ENCODE measurements at places on chromosomes 4 and X.

GRCh38 chrX:48278958-48279357, 23.8 kb downstream of the SSX1 start:
- DNase-seq: no peak

DNA sequence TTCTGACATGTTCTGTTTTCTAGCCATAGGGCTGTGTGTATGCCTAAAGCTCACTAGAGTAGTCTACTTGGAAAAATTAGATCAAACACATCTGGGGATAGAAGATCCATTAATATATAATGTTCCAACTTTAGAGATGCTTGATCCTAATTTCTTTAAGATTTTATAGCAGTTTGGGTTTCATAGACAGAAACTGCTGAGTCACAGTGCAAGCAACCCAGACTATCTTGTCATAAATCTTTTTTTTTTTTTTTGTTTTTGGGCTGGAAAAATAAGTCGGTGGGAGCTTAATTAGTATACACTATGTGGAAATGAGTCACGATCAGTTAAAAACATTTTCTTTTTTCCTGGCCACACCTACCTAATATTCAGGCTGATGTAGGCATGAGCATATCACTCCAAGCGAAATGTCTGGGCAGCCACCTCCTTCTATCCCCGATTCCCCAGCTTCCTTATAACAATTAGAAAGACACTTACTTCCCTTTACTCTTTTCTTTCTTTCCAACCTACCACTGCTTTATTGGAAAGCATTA, 58.2 kb upstream of the CASK start:
- no peak for DNase-seq

DNA sequence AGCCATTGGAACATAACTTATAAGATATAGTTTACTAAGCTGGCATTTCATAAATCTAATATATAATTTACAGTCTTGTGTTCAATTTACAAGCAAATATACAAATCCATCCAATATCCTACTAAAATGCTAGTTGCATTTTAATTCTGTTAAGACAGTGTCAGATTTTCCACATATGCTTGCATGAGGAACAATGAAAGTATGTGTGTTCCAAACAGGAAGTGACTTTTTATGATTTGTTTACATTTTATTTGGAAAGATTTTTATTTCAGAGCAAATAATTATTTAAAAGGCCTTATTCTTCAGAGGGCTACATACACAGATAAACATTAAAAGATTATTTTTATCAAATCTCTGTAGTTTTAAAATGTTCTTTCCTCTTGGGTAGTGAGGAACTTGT, 130.1 kb downstream of the KLHL34 start:
- no peak for DNase-seq

DNA sequence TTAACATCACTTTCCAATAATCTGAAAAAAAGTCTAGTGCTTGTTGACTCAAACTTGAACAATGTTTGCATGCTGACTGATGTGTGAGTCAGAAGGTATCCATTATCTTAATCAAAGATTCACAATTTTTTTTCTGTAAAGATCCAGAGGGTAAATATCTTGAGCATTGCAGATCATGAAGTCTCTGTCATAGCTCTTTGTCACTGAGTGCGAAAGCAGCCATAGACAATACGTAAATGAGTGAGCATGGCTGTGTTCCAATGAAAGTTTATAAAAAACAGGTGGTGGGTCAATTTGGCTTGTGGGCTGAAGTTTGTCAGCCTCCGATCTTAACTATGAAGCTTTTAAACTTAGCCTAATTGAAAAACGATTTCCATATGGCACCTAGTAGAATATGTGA, 37.7 kb downstream of the NHS start:
- peak; percentile 9 for DNase-seq

DNA sequence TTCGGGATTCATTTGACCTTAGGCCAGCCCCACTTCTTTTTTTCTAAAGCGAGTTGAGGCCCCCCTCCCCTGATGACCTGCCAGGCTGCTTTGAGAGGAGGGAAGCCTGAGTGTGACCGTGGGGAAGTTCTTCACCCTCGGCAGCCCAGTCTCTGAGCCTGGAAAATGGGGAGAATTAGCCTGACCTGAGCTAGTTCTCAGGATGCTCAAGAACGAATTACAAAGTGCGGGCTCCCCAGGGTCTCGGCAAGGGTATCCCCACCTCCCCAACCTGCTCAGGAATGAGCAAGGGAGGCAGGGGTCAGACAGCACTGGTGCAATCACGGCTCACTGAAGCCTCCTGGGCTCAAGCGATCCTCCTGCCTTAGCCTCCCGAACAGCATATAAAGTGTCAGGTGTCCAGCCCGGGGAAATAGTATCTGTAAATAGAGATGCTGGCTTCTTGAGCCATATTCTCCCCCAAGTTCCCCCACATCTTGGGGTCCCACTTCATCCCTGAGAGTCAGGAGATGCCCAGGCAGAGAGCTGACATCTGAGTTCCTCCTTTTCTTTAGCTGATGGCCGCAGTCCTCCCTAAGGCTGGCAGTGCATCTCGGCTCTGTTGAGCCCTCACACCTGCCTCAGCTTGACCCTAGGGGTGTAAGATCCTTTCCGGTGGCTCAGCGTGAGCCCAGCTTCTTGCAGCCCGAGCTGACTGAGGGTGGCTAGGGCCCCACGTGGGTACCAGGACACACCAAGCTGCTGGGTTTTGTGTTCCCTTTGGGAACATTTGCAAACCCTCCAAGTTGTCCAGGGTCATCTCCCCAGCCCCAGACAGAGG, 1.6 kb downstream of the DUSP9 start:
- no peak for DNase-seq

DNA sequence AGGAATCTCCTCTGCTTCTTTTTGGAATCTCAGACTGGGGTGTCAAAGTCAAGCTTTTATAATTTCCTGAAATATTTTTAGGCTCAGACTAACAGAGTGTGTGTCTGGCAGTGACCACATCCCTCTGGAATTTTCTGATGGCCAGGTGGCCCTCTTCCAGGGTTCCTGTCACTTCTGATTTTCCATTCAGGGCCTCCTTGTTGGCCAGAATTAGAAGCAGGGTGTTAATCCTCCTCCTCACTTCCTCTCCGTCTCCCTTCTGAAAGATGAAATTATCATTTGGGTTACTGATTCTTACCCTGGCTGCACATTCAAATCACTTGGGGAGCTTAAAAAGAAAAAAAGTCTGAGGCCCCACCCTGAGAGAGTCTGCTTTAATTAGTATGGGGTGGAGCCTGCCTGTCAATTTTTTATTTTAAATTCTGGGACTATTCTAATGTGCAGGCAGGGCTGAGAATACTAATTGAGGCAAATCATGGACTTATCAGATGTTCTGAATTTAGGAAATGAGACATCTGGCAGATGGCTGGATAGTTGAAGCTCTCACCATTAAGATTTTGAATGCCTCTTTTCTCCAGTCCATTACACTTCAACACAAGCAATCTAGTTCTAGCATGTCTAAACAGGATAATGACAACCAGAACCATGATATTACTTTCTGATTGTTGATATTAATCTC, 43.2 kb downstream of the HAND2 start:
- DNase-seq: peak; percentile 87

- peak; percentile 54 for DNase-seq
Observed at GRCh38 chr4:141339966-141340365, 119.3 kb downstream of the ZNF330 start.

DNA sequence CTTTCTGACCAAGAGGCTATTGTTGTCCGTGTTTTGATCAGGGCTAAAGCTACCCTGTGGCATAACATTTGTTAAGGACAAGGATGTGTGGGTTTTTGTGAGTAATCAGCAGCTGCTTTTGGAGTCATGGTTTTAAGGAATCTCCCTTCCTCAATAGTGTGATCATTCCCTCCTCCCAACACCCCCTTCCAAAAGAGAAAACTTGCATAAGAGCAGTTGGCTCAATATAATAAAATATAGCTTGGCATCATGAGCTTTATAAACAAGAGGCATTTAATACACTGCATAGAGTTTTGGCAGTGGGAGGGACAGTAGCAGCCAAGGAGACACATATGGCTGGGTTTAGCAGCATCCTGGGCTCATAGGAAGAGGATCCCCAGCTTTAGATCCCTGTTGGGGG, 84.7 kb downstream of the NHS start:
- no peak for DNase-seq

GRCh38 chr4:168335621-168336020, 17.1 kb upstream of the DDX60 start:
- DNase-seq: no peak

GRCh38 chr4:26367811-26368210, 47.0 kb downstream of the RBPJ start:
- DNase-seq: no peak

DNA sequence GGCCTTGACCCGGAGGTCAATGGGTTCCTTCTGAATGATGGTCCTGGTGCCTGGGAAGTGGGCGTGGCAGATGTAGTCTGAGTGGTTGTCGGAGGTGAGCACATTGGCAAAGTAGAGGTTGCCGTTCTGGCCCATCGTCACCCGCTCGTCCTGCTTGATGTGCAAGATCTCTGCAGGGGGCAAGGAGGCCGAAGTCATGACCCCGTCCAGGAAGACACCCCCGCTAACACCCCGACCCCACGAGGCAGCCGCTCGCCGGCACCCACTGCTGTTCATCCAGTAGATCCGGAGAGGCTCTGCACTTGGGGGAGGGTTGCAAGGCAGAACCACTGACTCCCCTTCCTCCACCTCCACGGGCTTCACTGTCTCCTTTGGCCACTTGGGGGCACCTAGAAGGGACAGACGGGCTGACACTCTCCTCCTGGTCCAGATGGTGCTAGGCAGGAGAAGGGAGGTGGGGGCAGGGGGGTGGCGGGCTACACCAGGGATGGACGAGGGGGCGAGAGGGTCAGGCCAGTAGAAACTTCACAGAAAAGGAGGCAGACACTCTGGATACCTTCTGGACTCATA, 15.1 kb downstream of the L1CAM start:
- no peak for DNase-seq

- no peak for DNase-seq
Observed at GRCh38 chr4:98930311-98930865, 1.5 kb upstream of the EIF4E start.

DNA sequence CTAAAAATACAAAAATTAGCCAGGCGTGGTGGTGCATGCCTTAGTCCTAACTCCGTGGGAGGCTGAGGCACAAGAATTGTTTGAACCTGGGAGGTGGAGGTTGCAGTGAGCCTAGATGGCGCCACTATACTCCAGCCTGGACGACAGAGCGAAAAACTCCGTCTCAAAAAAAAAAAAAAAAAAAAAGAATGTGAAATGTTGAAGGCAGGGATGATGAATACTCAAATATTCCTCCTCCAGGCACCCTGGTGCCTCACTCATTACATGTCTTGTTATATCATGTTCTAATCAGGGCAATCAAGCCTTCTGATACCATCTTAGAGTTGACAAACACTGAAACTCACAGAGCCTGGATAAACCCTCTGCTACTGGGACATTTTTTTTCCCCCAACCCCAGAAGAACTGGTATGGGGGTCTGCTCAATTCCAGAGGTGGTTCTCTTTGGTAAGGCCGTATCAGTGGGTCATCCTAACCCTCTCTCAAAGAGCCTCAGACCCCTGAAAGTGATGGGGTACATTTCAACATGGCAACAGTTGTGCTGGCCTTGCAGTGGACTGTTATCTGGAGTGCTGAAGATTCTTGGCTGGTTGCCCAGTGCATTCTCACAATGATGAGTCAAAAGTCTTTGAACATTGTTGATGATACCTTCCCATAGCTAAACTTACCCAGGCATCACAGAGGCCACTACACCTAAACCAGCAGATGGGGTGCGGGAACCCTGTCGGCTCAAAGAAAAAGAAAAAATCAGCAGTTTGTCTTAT, 2.4 kb upstream of the SH3KBP1 start:
- peak; percentile 8 for DNase-seq

DNA sequence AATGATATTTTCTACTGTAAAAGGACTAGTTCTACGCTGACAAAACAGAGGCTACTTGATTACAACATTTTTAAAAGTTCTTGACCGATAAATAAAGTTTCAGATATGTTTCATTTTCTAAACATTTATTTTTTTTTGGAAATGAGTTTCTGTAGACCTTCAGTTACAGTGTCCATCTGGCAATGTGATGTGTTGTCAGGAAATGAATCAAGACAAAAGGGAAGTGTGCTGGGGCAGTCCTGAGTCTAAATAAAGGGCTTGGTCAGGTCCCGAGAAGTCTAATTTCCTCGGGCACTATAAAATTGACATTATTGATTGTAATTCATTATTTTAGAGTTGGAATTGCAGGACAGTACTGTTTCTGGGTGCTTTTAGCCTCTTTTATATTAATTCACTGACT, 57.0 kb upstream of the FTHL17 start:
- no peak for DNase-seq

DNA sequence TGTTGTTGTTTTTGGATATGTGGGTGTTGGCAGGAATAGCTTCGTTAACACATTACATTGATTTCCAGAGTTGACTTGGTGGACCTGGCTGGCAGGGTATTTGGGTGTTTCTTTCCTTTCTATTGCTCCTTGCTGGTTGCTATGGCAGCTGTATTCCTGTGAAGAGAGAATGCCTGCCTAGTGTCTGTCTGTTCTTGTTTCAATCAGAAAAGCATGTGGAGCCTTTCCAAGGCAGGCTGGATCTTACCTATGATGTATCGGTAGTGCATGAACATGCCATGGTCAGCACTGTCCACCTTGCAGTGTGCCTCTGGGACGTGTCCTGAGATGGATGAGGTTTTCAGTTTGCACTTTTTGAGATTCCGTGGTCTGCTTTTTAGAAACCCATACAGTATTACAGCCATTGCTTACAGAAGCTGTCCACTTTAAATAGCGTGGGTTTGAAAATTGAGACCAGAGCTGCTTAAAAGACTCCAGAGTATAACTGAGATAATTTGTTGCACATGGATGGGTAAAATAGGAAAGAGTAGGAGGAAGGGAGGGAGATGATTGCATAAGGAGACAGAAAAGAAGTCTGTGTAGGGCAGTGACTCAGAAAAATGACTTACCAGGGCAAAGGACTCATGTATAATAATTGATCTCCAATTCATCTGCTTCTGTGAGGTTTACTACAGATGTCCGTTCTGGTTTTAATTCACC, 20.0 kb upstream of the AADAT start:
- no peak for DNase-seq

GRCh38 chr4:165207016-165207430, 338 bp upstream of the KLHL2 start:
- DNase-seq: peak; percentile 69

DNA sequence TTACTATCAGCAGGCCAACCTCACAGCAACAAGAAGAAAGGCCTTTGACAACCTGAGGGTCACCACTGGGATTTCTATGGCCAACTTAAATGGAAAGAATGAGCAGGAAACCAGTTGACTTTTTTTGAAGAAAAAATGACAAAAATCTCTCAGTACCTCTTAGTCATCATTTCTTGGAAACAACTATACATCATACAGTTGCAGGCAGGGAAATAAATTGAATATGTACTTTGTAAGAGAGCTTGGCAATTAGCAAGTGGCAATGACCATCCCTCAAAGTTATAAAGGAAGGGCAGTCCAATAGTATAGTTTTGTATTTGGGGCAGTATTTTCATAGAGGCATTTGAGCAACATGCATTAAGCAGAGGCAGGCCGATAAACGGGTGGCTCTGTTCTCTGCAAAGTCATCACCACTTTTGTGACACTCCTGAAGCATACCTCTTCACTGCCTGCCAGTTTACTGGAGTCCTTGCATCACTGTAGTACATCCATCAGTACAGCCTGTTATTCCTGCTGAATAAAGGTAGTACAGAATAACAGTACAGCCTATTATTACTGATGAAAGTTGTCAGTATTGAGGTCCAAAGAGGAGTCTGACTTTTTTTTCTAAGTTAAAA, 83.3 kb upstream of the AMELX start:
- no peak for DNase-seq

GRCh38 chr4:113742643-113743042, 18.9 kb downstream of the CAMK2D start:
- DNase-seq: no peak

GRCh38 chr4:2689825-2690700, 66.1 kb downstream of the TNIP2 start:
- no peak for DNase-seq
